Breast epithelium (tissue), 4 donors: ENCODE measurements at places on chromosomes 3 and 15.

- no peak for DNase-seq
These were observed 3.5 kb downstream of the PFN2 start for GRCh38 chr3:149967086-149967685.

DNA sequence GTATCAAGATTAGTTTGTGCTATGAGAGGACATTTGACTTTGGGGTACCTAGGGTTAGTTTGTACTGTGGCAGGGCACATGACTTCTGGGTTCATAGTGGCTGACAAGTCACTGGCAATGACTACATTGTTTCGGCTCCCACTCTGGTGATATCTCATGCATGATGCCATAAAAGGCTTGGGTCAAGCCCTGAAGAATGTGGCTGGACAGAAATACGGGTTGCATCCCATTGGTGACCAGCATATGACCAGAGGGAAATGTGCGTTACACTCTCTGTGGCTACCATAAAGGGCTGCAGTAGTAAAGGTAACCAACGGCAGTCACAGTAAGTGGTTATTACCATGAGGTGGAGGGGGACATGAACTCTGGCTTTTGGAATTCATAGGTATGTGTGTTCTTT, 18.4 kb downstream of the THOC7 start:
- DNase-seq: no peak

- DNase-seq: no peak
These were observed 244.8 kb downstream of the PLCL2 start for GRCh38 chr3:17129556-17129955.

- no peak for DNase-seq
These were observed 12.6 kb downstream of the CEP152 start for GRCh38 chr15:48798319-48798718.

- DNase-seq: no peak
These were observed 3.7 kb upstream of the TF start for GRCh38 chr3:133742351-133743091.

- DNase-seq: peak; percentile 76
These were observed 43.8 kb upstream of the SLC6A6 start for GRCh38 chr3:14358426-14359211.

DNA sequence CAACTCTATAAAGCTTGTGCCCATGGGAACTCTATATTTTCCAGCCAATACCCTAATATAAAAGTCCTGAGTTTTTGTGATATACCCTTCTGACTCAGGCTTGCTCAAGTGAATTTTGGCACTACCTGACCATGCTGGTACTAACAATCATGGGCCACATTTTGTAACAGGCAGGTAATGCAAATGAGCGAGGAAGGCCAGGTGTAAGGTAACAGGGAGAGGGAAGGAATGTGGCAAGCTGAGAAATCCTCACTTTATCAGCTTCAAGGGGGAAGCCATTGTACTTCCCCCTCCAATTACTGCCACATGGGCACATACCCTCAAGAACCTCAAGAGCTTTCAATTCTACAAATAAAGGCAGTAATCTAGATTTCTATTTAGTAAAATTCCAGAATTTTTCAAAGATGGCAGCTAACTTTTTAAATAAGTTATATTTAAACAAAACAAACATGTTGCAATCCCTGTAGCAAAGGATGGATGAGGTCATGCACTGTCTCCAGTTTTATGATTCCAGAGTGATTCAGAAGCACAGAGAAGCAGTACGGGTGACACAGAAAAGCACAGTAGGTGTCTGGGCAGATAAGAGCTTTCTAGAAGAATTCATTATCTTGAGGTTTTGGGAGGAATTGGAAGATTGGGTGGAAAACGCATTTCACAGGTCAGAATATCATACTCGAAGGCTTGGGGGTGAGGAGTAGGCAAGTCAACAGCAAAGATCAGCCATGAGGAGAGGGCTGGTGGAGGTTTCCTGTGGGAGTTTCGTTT, 87.6 kb downstream of the FOXP1 start:
- no peak for DNase-seq

DNA sequence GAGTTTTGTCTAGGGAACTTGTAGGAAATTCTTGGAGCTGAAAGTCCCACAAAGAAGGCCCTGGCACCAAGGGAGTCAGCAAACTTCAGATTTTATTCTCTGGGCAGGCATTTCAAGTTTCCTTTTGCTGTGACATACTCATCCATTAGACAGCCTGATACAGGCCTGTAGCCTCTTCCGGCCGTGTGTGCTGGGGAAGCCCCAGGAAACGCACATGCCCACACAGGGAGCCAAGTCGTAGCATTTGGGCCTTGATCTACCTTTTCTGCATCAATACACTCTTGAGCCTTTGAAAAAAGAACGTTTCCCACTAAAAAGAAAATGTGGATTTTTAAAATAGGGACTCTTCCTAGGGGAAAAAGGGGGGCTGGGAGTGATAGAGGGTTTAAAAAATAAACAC, 15.0 kb downstream of the TIGIT start:
- no peak for DNase-seq

DNA sequence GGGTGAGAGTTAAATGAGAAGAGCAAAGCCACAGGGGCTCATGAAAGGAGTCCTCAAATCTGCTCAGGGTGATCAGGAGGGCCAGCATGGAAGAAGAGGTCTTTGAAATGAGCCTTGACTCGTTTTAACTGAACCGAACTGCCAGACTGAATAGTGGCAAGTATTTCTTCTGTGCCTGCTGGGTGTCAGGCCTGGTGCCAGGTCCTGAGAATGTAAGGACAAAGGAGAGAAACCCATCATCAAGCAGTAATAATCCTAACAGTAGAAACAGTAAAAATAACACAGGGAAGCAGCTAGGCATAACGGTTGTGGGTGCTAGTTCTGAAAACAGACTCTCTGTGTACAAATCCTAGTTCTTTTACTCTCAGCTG, 40.4 kb upstream of the SMAD3 start:
- DNase-seq: no peak

- no peak for DNase-seq
These were observed 241.7 kb downstream of the ATP8B4 start for GRCh38 chr15:49877117-49877872.

- no peak for DNase-seq
These were observed 287.0 kb downstream of the ZIC4 start for GRCh38 chr3:147119346-147119745.
